ENCODE measurements at places on chromosomes 7 and 10. TPM values are rescaled to one million over a fixed set of nuclear protein-coding genes. Genes with fewer than 3 reads are reported as not detected.

DNA sequence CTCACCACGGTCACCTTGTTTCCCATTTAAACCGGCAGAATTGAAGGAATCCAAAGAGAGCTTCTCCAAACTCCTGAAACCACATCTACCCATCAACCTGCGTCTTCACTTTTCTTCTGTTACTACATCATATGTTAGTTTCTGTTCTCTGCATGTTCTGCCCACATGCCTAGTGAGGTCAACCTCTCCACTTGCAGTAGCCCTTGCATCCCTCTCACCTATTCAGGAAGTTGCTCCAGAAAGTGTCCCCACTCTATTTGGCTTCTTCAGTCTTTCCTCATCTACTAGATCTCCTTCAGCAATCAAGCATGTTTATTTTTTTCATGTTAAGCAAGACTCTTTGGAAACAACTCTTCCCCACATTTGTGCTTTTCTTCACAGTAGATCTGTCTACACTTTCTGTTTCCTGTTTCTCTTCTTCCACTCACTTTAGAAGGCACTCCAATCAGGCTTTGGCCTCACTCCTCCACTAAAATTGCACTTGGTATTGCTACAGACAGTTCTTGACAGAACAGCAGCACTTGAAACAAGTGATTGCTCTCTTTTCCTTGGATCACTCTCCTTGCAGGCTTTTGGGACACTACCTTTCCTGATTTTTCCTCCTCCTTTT, 7.5 kb downstream of the SAMD9L start:
- no peak for DNase-seq

DNA sequence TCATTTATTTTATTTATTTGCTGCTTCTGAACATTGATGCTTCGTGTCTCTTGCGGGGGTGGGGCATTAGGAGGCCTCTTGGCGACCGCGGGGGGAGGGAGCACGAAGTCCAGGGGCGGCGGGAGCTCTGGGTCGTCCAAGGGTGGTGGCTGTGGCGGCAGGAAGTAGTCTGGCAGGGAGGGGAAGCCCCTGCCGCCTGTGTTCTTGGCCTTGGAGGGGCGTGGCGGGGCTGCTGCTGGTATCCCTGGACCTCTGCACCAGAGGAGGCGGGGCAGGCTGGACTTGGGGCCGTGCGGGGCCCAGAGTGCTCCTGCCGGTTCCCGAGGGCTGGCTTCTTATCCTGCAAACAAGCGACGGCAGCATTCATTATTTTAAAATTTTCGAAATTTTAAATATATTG, 70.5 kb upstream of the ABI1 start:
- DNase-seq = no peak

PNLIP gene
- polyA plus RNA-seq = not detected

GRCh38 chr7:77985232-77985973, 186.8 kb downstream of the PHTF2 start:
- DNase-seq = no peak

DNA sequence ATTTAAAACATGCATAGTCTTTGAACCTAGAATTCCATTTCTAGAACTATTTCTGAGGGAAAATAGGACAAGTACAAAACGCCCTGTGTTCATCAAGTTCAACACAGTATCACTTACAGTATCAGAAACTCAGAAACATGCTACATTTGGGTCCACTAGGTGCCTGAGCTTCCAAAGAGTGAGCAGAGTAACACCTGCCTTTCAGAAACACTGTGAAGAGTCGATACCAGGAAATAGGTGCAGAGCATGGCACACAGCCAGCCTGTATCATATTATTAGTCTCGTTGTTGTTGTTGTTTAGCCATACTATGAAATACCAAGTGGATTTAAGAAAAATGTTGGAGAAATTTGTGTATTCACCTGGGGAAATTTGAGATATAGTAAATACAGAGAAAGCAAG, 392.1 kb upstream of the MGMT start:
- no peak for DNase-seq

- no peak for DNase-seq
Measured at GRCh38 chr7:44043902-44044301, 600 bp upstream of the DBNL start.

DNA sequence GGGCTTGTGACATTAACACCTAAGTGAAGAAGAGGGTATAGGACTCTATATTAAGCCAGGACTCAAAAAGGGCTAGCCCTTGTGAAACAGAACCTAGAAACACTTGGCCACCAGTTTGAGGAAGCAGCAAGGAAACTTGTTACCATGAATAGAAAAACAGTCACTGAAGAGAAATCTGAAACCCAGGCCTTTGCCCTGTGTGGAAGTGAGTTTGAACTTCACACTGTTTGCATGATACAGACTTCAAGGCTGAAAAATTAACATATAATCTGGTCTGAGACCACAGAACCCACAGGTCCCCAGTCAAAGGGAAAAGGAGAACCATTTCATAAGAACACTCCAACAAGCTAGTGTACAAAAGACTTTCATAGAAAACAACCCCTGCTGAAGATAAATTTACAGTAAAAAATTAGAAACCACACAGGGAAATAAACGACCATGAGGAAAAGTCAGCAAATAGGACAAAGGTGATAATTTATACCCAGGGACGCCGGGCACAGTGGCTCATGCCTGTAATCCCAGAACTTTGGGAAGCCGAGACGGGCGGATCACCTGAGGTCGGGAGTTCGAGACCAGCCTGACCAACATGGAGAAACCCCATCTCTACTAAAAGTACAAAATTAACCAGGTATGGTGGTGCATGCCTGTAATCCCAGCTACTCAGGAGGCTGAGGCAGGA, 76.1 kb downstream of the SKIDA1 start:
- DNase-seq = no peak

DNA sequence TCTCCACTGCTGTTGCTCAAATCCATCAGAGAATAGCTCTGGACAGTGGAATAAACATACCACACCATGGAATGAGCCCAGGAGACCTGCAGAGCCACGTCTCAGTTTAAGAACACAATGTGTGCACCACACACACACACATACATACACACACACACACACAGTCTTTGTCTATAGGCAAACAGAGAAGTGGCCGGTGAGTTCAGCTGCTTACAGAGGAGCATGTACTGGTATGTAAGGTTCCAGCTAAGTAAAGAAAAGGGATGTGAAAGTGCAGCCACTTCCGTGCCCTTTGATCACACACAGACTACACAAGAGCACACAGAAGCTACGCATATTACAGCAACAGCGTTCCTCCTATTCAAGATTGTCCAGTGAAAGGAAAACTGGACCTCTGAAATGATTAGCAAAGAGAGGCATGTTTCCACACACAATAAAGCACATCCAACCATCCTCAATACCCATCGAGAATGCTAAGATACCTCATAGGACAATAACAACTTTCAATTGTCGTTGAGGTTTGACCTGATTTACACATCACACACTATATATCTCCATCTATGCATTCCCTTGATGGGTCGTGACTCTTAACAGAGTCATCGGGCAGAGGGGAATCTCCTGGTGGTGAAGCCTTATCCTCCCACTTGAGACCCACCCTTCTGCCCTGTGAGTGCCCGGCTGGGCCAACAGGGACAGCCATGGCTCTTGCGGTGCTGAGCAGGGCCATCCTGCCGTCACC, 23.6 kb downstream of the SLC35B4 start:
- no peak for DNase-seq

DNA sequence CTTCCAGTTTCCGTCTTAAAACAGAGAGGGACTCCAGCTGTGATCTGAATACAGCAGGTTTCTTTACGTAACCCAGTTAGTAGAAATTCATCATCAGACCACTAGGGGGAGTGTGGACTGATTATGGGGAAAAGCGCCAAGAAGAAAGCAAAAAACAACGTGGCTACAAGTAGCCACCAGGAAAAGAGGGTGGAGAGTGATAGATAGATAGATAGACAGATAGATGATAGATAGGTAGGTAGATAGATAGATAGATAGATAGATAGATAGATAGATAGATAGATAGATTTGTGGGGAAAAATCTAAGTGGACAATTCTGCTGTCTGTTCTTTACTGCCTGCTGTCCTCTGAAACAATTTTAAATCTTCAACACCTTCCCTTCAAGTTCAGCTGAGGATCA, 12.7 kb upstream of the AKR1B10 start:
- peak; percentile 24 for DNase-seq

GRCh38 chr10:102460836-102461186, 9.5 kb upstream of the C10orf95 start:
- no peak for DNase-seq
